ENCODE measurements at places on chromosomes 12 and 14. TPM values are rescaled to one million over a fixed set of nuclear protein-coding genes. Genes with fewer than 3 reads are reported as not detected.
A peak's percentile ranks its signal among the peaks of the same experiment; 100 is the strongest.

- H3K4me1 ChIP-seq, result no peaks in the 10 kb centered on the region
- no peak overlapping the region for H3K27ac ChIP-seq
- no peak overlapping the region for H3K4me3 ChIP-seq
- H3K27me3 ChIP-seq, result peaks cover 10% of the 10 kb centered on the region
- no peak for DNase-seq
- H3K36me3 ChIP-seq, result no peaks in the 10 kb centered on the region
Observed at GRCh38 chr12:128339631-128340030, 72.7 kb downstream of the TMEM132C start.

DNA sequence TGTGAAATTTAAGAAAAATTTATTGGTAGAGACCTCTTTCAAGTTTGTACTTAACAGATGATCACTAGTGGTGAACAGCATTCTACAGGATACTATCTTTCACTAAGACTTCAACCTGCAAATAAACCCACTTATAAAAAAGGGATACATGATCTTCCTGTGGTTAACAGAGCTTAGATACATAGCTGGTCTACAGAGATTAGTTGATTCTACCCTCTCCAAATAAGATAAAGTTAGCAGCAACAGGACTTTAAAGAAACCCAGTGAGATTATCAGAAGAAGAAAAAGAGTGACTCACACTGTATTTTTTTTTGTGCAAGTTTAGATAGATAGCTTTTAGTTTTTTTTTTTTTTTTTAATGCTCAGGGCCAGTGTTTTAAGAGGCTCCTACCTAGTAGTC is 34.5 kb downstream of the USP44 start:
- H3K4me1 ChIP-seq, result peaks cover 7% of the 10 kb centered on the region
- H3K27me3 ChIP-seq, result no peaks in the 10 kb centered on the region
- H3K4me3 ChIP-seq, result no peak overlapping the region
- peaks cover 24% of the 10 kb centered on the region for H3K36me3 ChIP-seq

DNA sequence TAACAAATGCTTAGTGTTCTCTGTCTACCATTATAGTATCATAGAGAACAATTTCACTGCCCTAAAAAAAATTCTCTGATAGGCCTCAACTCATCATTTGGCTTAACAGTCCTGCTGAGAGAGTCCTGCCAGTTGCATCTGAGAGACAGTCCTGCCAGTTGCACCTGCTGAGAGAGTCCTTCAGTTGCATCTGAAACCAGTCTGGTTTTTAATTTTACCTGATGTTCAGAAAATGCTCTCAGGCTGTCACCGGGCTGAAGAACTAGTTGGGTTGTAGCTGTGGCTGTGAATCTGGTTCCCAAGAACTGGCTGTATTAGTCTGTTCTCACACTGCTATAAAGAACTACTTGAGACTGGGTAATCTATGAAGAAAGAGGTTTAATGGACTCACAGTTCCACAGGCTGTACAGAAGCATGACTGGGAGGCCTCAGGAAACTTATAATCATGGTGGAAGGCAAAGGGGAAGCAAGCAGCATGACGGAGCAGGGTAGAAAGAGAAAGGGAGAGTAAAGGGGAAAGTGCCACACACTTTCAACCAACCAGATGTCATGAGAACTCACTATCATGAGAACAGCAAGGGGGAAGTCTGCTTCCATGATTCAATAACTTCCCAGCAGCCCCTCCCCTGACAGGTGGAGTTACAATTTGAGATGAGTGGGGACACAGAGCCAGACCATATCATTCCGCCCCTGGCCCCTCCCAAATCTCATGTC is 51.6 kb downstream of the PRKCH start:
- H3K4me3 ChIP-seq, result no peak overlapping the region
- H3K4me1 ChIP-seq, result peaks cover 87% of the 10 kb centered on the region
- peak overlapping the region; percentile 84 for H3K27ac ChIP-seq
- DNase-seq, result peak; percentile 45
- no peaks in the 10 kb centered on the region for H3K27me3 ChIP-seq

DNA sequence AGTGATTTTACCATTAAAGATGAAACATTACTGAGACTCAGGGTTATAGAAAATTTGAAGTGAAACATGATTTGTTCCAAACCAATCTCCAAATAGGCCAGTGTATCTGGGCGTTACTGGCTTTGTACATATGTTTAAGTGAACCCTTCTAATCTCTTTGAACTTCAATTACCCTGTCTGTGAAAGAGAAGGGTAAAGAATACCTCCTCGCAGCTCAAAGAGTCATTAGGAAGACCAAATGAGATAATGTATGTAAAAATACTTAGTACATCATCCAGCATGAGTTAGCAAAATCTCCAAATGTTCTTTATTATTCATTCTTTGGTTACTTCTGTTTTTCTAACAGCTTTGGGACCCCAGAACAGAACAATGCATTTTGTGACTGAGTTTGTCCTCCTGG is at the start of gene OR11H6:
Gene OR11H6 (plus strand): TSS at position 301 of the 400 bp plus-strand sequence. CDS start 0 bp downstream, at position 301.
- H3K4me3 ChIP-seq, result no peak within 1 kb of the TSS
- no peaks in the 10 kb centered on the region for H3K4me1 ChIP-seq
- H3K27ac ChIP-seq, result no peak within 1 kb of the TSS
- H3K36me3 ChIP-seq, result no peaks in the 10 kb centered on the region
- no peak for DNase-seq

- H3K27me3 ChIP-seq, result no peaks in the 10 kb centered on the region
- H3K36me3 ChIP-seq, result peaks cover 3% of the 10 kb centered on the region
- peaks cover 80% of the 10 kb centered on the region for H3K4me1 ChIP-seq
- H3K4me3 ChIP-seq, result peak overlapping the region; percentile 25
- peak; percentile 61 for DNase-seq
- H3K27ac ChIP-seq, result peak overlapping the region; percentile 93
Observed at GRCh38 chr12:12505544-12506495, 56.8 kb downstream of the DUSP16 start.

DNA sequence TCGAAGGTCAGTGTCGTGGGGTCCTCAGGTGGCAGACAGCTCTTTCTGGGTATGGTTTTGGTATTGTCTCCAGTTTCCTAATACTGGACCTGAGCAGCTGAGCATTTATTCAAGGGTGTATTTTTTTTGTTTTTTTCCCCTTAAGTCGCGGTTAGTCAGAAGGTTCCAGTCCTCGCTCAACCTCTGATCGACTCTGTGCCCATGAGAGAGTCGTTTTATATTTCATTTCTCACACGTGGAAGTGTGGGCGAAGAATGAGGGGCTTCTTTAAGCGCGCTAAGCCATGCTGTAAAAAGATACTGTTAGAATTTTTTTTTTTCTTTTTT is 499 bp downstream of the MIPOL1 start:
- no peak for DNase-seq
- H3K27me3 ChIP-seq, result peaks cover 21% of the 10 kb centered on the region
- H3K36me3 ChIP-seq, result no peaks in the 10 kb centered on the region
- peak overlapping the region; percentile 67 for H3K4me3 ChIP-seq

DNA sequence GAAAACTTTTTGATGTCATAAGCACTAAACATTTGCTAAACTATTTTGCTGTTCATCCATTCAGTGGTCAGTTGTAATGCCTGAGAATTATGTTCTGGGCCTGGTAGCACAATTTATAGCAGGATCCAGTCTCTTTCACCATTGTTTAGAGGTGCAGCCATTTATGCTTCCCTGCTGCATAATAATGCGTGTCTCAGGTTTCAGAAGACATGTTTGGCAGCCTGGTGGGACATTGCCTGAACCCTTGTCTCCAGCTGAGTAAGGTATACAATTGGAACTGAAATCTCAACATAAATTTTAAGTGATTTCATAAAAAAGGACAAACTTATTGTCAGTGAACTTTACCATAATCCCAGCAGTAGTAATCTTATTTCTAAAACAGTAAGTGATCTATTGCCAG is 94.8 kb downstream of the POLR3B start:
- DNase-seq, result no peak
- H3K36me3 ChIP-seq, result peaks cover 23% of the 10 kb centered on the region
- H3K27ac ChIP-seq, result no peak overlapping the region
- no peaks in the 10 kb centered on the region for H3K27me3 ChIP-seq
- H3K4me1 ChIP-seq, result no peaks in the 10 kb centered on the region

DNA sequence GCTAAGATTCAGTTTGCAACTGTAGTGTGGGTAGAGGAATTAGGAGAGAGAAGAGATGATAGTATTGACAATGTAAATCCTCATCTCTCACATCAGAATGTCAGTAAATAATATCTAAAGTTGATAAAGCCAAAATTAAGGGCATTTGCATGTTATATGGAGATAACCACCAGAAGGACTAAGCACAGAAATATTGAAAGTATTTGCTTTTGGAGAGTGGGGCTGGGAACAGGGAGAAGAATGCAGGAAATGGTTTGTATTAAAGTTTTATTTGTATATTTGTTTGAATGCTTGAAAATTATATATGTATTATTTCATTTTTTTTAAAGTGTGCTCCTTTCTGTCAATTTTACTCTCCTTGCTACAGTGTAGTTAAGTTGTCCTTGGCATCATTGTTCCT is 491.4 kb downstream of the APAF1 start:
- H3K36me3 ChIP-seq, result no peaks in the 10 kb centered on the region
- no peak overlapping the region for H3K4me3 ChIP-seq
- no peaks in the 10 kb centered on the region for H3K4me1 ChIP-seq
- no peak overlapping the region for H3K27ac ChIP-seq
- H3K27me3 ChIP-seq, result no peaks in the 10 kb centered on the region

DNA sequence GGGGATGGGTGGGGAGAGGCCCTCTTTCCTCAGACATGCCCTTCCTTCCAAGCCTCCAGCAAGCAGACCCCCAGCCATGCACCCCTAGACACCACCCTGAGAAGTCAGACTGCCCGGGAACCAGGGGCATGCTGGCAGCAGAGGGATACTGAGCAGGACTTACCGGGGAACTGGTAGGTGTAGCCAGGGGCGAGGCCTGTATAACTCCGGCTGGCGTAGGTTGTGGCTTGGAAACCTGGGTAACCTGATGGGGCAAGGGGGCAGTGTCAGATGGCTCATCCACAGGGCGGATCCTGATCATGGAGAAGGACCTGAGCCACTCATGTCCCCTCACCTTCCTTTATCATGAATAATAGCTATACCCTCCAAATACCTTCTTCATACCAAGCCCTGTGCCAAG is 15.8 kb downstream of the MSI1 start:
- DNase-seq, result no peak
- no peaks in the 10 kb centered on the region for H3K4me1 ChIP-seq
- no peak overlapping the region for H3K27ac ChIP-seq
- peaks cover 4% of the 10 kb centered on the region for H3K27me3 ChIP-seq

- no peak overlapping the region for H3K4me3 ChIP-seq
- no peak for DNase-seq
- peaks cover under 1% of the 10 kb centered on the region for H3K36me3 ChIP-seq
Observed at GRCh38 chr12:27707216-27707615, 3.4 kb upstream of the MRPS35 start.

GRCh38 chr14:71947947-71948500 is 15.8 kb downstream of the RGS6 start:
- DNase-seq, result no peak
- no peaks in the 10 kb centered on the region for H3K36me3 ChIP-seq
- no peak overlapping the region for H3K4me3 ChIP-seq
- H3K27ac ChIP-seq, result no peak overlapping the region

DNA sequence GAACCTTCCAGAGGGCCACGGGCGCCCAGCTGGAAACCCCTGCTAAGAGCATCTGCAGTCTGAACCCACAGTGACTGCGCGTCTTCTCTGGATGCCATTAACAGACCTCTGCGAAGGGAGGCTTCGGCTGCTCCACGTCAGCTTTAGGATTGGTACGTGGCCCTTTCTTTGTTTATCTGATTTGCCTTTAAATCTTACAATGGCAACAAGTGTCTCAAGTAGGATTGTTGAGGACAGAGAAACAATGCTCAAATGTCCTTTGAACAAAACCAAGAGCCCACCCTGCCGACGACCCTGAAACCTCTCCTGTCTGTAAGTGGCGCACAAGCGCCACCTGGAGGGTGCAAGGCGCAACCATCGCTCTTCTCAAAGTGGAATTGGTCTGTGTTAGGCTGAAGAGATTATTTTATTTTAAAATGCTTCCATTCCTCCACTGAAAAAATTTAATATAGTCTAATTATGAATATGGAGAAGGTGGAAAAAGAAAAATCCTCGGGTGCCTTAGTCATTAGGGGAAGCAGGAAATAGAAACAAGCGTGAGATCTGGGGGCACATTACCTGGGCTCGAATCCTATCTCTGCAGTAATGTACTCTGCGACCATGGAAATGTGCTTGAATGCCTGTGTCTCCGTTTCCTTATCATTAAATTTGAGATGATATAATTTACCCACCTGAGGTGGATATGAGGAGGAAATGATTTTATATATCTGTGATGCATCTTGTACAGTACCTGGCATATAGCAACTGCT is 82.6 kb upstream of the PTPRB start:
- no peaks in the 10 kb centered on the region for H3K36me3 ChIP-seq
- peaks cover 9% of the 10 kb centered on the region for H3K27me3 ChIP-seq
- peak; percentile 28 for DNase-seq

GRCh38 chr14:72822946-72823611 is 70.8 kb downstream of the DPF3 start:
- peaks cover 3% of the 10 kb centered on the region for H3K27me3 ChIP-seq
- no peak for DNase-seq
- H3K36me3 ChIP-seq, result no peaks in the 10 kb centered on the region
- H3K4me3 ChIP-seq, result no peak overlapping the region
- H3K27ac ChIP-seq, result no peak overlapping the region

Gene ITGB7
- total RNA-seq, result 32.5 TPM

Gene GCH1
- total RNA-seq, result 57.3 TPM

Gene PDZRN4
- total RNA-seq, result not detected

Gene NOC4L
- total RNA-seq, result 27.1 TPM

Gene CPNE6
- total RNA-seq, result not detected

Data from activated naive CD4-positive, alpha-beta T cell treated with anti-CD3 and anti-CD28 coated beads for 36 hours (primary cell).